Fibroblast of villous mesenchyme (primary cell): ENCODE measurements at places on chromosomes 1 and 21.

GRCh38 chr1:19665496-19666465 lies 1.1 kb downstream of the HTR6 start:
- no peak for DNase-seq

GRCh38 chr1:210248341-210248740 lies 15.7 kb downstream of the SERTAD4 start:
- no peak for DNase-seq

GRCh38 chr1:209929751-209930150 lies 8.3 kb upstream of the SYT14 start:
- DNase-seq: no peak

- DNase-seq: peak; percentile 76
Measured at GRCh38 chr1:15417059-15417934, 7.6 kb downstream of the EFHD2 start.

DNA sequence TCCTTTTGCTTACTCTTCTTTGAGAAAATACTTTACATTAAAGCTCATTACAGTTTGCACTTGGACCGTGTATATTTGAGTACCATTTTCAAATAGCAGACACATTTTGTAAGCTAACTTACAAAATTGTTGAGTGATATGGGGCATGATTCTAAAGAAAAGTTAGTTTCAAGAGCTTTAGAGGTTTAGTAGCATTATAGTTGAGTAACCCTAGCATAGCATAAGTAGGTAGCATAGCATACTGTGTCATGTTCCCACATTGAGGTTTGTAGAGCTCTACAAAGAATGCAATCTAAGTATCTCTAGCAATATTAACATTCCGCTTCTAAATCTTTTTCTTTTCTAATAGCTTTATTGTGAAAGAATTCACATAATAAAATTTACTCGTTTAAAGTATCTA lies 92.0 kb downstream of the ITSN1 start:
- DNase-seq: peak; percentile 56
